ENCODE measurements at places on chromosomes 13 and 19. TPM values are rescaled to one million over a fixed set of nuclear protein-coding genes. Genes with fewer than 3 reads are reported as not detected.

CNFN gene
- total RNA-seq = 0.32 TPM

NAPSA gene
- under 0.01 TPM for total RNA-seq

KLK12 gene
- not detected for total RNA-seq

BRD4 gene
- total RNA-seq = 26.3 TPM

MAMSTR gene
- 1.7 TPM for total RNA-seq

SOHLH2 gene
- total RNA-seq = 0.43 TPM

SLC1A6 gene
- not detected for total RNA-seq

IFNL1 gene
- not detected for total RNA-seq

DNA sequence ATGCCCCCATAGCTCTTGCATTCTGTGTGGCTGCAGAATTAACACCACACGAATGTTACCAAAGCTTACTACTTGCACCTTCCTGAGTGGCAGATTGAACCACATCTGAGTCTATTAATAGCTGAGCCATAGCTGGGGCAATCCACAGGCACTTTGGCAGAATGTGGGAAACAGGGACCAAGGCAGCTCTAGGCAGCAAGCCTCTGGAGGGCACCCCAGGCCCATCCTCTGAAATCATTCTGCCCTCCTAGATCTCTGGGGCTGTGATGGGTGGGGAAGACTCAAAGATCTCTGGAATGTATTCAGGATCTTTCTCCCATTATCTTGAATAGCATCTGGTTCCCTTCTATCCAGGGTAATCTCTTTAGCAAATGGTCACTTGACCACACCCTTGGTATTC lies 139.3 kb downstream of the TNFRSF19 start:
- peak; percentile 28 for DNase-seq

- DNase-seq = no peak
Measured at GRCh38 chr19:2455851-2456570, 748 bp downstream of the LMNB2 start.

GRCh38 chr19:46791944-46792343 lies 3.5 kb upstream of the SLC1A5 start:
- peak; percentile 63 for DNase-seq

DNA sequence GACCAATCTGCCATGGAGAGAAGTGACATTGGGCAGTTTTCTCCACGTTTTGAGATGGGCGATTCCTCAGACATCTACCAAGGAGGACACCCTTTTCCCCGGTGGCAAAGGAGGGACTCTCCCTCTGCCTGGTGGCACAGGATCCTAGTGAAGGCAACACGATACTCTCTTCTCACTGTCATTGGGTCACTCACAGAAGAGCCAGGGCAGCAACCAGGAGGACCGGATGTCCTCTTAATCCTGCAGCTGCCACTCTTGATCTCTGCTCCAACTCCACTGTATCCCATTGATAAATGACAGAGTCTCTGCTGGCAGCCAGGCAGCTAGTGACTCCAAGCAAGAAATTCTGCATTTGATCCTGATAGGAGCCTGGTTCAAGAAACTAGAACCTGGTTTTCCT lies 42.2 kb downstream of the COL4A2 start:
- no peak for DNase-seq

DNA sequence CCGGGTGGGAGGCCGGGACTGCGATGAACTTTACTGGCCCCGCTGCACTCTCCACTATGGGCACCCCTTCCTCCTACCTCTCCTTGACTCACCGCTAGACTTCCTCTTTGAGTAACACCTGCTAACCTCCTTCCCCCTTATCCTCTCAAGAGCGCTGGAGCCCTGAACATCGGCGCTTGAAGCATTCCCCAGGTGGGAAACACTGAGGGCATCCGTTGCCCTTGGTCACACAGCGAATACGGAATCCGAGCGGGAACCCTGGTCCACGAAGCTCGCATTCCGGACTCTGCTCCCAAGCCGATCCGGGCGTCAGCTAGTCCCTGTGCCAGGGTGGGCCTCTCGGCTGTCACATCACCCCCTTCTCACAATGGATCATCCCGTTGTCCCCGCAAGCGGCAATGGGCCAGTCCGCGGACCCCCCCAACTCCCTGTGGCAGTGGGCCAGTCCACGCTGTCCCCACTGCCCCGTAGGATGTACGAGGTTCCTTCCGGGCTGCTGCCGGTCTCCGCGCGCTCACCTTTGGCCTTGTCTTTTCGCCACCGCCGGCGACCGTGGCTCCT lies 4.2 kb downstream of the LIPE start:
- no peak for DNase-seq

DNA sequence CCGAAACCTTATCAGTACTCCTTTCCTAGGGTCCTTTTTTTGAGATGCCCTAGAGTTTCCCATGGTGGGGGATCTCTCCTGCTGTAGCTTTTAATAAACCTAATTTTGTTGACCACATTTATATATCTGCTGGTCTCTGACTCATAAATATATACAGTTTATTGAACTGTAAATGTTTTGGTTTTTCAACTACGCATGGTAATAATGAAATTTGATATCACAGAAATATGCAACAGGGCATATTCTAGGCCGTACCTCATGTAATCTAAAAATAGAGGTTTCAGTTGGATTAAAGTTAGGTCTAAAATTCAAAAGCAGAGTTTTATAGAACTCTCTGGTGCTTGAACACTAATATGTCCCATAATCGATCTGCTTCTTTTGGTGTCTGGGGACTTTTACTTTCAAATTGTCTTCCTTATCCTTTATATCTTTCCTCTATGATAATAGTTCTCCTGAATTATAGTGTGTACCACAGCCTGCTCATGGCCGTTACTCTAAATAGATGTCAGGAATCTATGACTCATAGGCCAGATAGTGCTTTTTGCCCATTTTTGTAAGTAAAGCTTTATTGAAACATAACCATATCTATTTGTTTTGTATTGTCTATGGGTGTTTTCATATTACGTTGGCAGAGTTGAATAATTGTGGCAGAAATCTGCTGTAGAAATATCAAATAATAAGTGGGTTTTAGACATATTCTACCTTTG lies 324.8 kb upstream of the PCDH9 start:
- no peak for DNase-seq

- no peak for DNase-seq
Measured at GRCh38 chr19:58380037-58380661, 681 bp downstream of the ZNF837 start.

DNA sequence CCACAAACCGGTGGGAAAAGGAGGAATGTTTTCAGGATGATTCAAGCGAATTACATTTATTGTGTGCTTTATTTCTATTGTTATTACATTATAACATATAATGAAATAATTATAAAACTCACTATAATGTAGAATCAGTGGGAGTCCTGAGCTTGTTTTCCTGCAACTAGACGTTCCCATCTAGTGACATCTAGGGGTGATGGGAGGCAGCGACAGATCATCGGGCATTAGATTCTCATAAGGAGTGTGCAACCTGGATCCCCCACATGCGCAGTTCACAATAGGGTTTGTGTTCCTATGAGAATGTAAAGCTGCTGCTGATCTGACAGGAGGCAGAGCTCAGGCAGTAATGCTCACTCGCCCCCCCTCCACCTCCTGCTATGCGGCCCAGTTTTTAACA lies 54.5 kb downstream of the SPTBN4 start:
- DNase-seq = peak; percentile 38

GRCh38 chr19:5397804-5398692 lies 57.2 kb upstream of the ZNRF4 start:
- DNase-seq = no peak

- no peak for DNase-seq
Measured at GRCh38 chr13:45327253-45327955, 13.6 kb downstream of the TPT1 start.

DNA sequence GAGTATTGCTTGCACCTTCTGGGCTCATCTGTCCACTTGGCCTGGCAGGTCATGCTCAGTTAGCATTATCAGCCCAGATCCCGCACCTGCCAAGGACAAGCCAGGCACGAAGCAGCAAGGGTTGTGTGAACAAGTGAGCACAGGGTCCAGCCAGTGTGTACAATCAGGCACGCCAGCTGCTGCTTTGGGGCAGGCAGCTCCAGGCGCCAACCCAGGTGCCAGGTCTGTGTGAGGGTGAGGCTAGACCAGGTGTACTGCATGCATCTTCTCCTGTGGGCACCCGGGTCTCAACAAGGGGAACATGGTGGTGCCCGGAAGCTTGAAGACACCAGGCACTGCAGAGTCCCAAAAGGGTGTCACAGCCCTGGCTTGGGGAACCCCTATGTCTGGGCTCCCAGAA lies 1446.8 kb downstream of the PCDH9 start:
- DNase-seq = no peak

DNA sequence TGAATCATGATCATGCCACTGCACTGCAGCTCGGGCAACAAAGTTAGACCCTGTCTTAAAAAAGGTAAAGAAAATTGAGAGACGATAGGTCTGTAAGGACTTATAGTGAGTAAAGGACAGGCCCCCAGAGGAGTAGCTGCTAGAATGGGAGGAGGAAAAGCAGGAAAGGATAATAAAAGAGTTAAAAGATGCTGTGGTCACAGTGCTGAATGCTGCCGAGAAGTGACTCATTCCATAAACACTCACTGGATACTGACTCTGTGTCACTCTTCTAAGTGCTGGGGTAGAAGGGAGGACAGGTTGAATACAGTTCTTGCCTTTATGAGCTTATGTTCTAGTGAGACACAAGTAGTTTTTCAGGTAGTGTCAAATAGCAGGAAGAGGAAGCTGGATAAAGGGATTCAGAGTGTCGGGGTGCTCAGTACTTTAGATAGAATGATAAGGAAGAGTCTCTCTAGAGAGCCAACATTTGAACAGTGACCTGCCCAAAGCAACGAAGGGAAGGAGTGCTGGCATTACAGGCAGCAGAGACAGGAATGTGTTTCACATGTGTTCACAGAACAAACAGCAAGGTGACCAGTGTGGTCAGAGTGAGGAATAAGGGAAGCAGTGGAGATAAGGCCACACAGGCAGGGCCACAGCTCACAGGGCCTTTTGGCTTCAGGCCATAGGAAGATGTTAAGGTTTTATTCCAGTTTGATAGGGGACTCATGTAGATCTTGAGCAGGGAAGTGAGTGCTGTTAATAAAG lies 1240.5 kb downstream of the UQCRFS1 start:
- DNase-seq = no peak

- DNase-seq = peak; percentile 73
Measured at GRCh38 chr13:60583911-60584753, 187.1 kb downstream of the TDRD3 start.

Measured in fibroblast of villous mesenchyme (primary cell).